ENCODE measurements at places on chromosomes 13 and 19. TPM values are rescaled to one million over a fixed set of nuclear protein-coding genes. Genes with fewer than 3 reads are reported as not detected.

ZNF837 gene
- total RNA-seq: 0.66 TPM

ZIC5 gene
- not detected for total RNA-seq

LSR gene
- 1.3 TPM for total RNA-seq

MYADM gene
- total RNA-seq: 96.0 TPM

VAV1 gene
- total RNA-seq: 4.6 TPM

WASF3 gene
- 17.1 TPM for total RNA-seq

SLC10A2 gene
- not detected for total RNA-seq

ZNF561 gene
- 32.3 TPM for total RNA-seq

PDCD5 gene
- 216 TPM for total RNA-seq

IZUMO2 gene
- total RNA-seq: not detected

GPC5 gene
- 3.0 TPM for total RNA-seq

CBARP gene
- 0.81 TPM for total RNA-seq

SLAIN1 gene
- 13.6 TPM for total RNA-seq

RFPL4A gene
- not detected for total RNA-seq

CACNG8 gene
- not detected for total RNA-seq

WTIP gene
- 14.6 TPM for total RNA-seq

ELSPBP1 gene
- not detected for total RNA-seq

All from sigmoid colon (tissue), 7 donors.